Activated T-helper 9 cell treated with anti-CD3 and anti-CD28 coated beads, Interleukin-2, amount 50 U/mL, for 16 hours (primary cell): ENCODE measurements at places on chromosomes 16 and 17.

DNA sequence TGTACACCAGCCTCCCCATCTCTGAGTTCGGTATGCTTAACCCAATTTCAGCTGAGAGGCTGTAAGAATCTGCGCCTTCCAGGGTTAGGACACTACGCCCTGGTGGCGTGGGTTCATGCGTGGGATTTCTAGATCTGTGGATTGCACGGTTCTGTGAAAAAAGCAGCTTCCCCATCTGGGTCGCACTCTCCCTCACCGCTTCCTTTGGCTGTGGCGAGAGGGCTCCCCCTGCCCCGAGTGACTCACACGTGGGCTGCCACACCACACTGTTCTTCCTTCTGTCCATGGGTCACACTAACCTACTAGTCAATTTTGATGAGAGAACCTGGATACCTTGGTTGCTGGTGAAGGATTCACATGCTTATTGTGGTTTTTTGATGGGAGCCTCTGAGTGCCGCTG is 256.0 kb upstream of the MAF start:
- DNase-seq: no peak

GRCh38 chr17:71063127-71063526 is 893.8 kb downstream of the KCNJ2 start:
- DNase-seq: no peak

- no peak for DNase-seq
Measured at GRCh38 chr17:35641032-35641431, 53.9 kb downstream of the AP2B1 start.

GRCh38 chr16:63928421-63928820 is 1193.4 kb downstream of the CDH11 start:
- no peak for DNase-seq

DNA sequence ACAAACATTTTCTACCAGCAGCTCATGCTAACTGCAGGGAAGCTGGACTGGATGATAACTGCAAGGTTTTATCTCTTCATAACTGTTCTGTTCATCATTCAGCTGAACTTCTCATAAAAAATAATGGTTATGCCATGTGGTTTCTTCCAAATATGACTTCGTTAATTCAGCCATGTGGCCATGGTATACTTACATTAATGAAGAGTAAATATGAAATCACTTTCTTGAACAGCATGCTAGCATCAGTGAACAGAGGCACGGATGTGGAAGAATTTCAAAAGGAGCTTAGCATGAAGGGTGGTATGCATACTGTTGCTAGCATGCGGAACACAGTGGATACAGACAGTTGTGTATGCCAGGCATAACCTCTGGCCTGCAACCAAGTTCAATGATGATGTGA is 1417.0 kb upstream of the CDH8 start:
- no peak for DNase-seq

DNA sequence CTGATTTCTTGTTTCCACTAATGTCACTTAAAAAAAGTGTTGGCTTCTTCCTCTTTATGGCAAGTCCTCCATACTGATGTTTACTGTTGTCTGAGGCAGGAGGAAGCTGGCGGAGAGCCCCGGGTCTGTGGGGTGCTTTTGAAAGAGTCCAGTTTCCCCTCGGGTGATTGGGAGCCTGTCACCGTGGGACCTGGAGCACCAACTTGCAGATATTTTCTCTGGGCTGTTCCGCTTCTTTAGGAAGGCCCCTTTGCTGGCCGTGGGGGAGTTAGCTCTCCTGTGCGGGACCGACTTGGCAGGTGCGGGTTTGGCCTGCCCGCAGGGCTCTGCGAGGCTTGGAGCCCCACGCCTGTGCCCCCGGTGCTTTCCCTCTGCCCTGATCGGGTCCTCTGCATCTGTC is 3.1 kb downstream of the BANP start:
- DNase-seq: no peak
